PC-9 (cell line): ENCODE measurements at places on chromosomes 16 and 17. TPM values are rescaled to one million over a fixed set of nuclear protein-coding genes. Genes with fewer than 3 reads are reported as not detected.

Gene CDH16
- total RNA-seq = not detected in 2 replicates

Gene IKZF3
- 0.04 TPM in 1 of 2 replicates, not detected in the other for total RNA-seq

Gene PRAC1
- not detected in 2 replicates for total RNA-seq

Gene TPSD1
- not detected in 2 replicates for total RNA-seq

Gene KDM6B
- total RNA-seq = 41.3 and 41.8 TPM in 2 replicates

Gene HOXB7
- total RNA-seq = 28.2 and 34.0 TPM in 2 replicates
